ENCODE measurements at places on chromosomes 2 and 18.

GRCh38 chr2:19255481-19255880 lies 102.9 kb downstream of the OSR1 start:
- no peak for DNase-seq

- DNase-seq = no peak
Observed at GRCh38 chr2:197310987-197311420, 424 bp upstream of the ANKRD44 start.

GRCh38 chr18:36130883-36131653 lies 1.4 kb downstream of the ELP2 start:
- no peak for DNase-seq

GRCh38 chr18:26826656-26827235 lies 38.8 kb downstream of the AQP4 start:
- DNase-seq = no peak

DNA sequence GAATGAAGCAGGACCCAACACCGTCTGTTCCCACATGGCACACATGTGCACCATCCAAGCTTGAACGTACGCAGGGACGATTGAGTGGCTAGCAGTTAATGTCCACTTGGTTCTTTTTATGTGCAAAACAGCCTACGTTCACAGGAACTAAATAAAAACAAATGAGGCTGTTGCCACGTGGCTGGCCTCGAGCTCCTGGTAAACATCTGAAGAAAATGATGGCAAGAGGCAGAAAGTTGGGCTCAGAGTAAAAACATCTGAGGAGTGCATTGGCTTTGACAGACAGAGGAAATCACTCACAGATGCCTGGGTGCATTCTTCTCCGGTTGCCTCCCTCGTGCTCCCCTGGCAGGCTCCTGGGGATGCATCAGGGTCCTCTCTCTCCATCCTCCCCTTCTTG lies 177.9 kb downstream of the NRP2 start:
- no peak for DNase-seq

DNA sequence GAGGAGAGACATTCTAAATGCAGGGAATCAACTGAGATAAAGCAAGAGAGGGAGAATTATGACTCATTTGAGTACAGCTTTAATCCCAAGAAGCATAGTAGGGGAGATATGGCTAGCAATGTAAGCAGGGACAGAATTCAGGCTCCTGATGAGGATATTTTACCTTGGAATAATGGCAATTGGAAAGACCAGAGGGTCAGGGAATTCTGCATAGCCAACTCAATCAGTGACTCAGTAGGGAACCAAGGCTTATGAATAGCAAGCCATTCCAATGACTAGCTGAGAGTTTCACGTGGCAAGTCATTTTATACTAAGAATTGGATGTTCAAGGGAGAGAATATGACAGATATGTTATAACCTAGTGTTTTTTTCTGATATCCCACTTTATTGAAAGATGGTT lies 563.8 kb upstream of the NETO1 start:
- DNase-seq = no peak

GRCh38 chr2:11681722-11682589 lies 12.0 kb upstream of the NTSR2 start:
- no peak for DNase-seq

- no peak for DNase-seq
Observed at GRCh38 chr2:47178341-47178740, 23.2 kb upstream of the STPG4 start.

DNA sequence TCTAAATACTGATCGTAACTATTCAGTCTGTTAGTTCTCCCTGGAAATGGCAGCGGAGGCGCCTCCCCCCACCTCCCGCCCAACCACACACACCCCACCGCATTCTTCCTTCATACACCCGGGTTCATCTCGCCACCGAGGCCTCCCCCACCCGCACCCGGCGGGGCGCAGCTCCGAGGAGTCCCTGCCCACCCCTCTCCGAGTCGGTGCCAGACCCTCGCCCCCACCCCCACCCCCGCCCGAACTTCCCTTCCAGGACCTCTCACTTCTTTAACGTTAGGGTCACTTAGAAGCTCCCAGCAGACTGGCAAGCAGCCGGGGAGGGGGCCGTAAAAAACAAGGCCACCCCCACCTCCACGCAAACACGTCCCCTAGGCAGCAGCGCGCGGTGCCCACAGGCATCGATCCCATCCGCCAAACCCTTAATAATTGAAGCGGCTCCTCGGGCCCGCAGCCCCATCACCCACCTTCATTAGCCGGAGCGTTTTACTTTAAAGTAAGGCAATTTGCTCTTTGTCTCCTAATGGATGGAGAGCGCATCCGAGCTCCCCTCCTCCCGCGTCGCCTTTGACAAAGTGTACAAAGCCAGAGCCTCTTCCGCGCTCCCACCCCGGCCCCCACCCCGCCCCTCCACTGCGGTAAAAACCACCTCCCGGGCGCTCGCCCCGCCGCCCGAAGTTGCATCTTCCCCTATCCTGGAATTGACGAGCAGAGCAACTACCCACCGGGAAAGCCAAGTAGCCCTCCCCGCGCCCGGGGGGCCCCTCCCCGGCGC lies 624 bp downstream of the ZNF516 start:
- no peak for DNase-seq

DNA sequence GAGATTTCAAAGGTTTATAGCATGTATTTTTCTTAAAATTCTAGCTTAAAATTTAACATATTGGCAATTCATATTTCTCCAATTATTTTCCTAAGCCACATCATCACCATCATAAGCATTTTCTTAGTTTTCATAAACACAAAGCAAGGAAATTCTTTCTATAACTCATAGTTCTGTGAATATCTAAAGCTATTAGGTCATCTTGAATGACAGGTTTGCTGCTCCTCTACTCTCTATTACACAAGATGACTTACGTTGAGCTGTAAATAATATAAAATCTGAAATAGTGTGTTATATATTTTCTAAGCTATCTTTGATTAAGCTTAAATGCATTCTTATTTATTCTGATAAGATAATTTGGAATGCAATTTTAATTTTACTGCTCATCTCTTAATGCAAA lies 984.6 kb upstream of the CNTNAP5 start:
- no peak for DNase-seq

DNA sequence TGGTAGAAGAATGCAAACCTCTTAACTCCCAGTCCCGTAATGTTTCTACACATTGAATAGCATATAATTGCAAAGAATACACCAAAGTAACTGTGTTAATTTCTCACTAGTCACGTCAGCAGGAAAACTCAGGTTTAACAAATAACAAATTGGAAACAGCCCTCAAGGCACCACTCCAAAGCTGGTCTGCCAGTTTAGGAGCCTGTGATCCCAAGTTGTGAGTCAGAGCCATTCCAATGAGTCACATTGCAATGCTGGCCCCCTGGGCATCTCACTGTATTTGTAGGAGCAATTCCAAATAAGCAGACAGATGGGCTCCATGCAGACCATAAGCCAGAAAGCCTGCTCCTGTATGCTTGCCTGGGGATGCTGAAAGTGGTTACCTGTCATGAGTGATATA lies 143.2 kb upstream of the SETBP1 start:
- no peak for DNase-seq

DNA sequence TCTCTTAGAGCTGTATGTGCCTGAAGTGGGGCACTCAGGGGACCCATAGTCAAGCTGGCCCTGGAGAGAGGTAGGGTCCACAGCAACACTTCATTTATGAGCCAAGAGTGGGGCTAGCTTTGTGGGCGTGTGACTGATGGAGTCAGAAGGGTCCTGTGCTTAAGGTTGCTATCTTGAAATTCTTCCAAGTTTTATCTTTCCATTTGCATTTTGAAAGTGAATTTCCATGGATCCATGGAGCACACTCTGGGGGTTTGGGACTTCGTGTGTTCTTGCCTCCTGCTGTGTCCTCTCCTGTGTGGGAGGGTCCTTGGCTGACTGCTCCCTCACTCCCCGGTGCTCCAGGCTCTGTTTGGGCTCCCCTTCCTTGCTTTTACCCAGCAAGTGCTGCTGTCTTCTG lies 50.8 kb downstream of the FHOD3 start:
- no peak for DNase-seq

DNA sequence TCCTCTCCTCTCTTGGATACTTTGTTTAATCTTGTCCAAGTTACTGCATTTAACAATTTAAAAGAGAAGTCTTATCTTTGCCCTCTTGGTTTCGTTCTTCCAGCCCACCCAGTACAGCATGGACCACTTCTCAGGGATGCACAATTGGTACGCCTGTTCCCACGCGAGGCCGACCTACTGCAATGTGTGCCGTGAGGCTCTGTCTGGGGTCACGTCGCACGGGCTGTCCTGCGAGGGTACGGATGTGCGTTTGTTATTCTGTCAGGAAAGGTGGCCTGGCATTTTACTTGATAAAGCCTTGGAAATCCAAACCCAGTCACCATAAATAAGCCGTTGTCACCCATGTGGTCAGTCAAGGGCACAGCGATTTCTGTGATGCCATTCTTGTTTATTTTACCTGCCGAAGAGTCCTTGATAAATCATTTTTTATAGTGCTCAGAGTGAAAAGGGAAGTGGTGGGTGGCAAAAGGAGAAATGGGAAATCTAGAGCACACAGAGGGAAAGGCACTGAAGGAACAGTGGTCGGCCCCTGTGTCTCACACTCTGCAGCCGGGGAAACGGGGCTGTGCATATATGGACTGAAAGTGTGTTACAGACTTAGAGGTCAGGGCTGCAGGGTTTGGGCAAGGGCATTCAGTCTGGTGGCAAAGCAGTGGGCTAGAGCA lies 80.5 kb downstream of the DGKD start:
- no peak for DNase-seq

DNA sequence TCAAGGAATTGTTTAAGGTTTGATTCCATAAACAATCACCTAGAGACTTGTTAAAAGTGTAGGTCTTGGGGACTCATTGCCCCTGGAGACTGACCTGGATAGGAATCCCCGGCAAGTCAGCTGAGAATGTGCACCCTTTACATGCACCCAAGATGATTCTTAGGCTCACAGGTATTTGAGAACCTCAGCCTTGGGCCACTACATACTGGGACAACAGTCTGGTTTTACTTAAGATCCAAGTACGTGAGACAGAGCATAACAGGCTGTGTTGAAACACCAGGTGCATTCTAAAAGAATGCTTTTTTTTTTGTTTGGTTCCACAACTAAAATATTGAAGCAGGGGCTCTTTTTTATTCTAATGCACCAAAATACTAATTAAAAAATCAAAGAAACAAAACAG lies 215.8 kb downstream of the TMX3 start:
- no peak for DNase-seq

GRCh38 chr2:207484444-207485391 lies 45.0 kb upstream of the CREB1 start:
- DNase-seq = no peak

GRCh38 chr2:47617523-47618271 lies 165.2 kb upstream of the MSH6 start:
- no peak for DNase-seq

- no peak for DNase-seq
Observed at GRCh38 chr18:10139783-10140410, 226.1 kb downstream of the VAPA start.

GRCh38 chr18:11728249-11728648 lies 39.2 kb downstream of the GNAL start:
- DNase-seq = no peak

GRCh38 chr2:189350540-189351209 lies 90.6 kb upstream of the WDR75 start:
- no peak for DNase-seq

DNA sequence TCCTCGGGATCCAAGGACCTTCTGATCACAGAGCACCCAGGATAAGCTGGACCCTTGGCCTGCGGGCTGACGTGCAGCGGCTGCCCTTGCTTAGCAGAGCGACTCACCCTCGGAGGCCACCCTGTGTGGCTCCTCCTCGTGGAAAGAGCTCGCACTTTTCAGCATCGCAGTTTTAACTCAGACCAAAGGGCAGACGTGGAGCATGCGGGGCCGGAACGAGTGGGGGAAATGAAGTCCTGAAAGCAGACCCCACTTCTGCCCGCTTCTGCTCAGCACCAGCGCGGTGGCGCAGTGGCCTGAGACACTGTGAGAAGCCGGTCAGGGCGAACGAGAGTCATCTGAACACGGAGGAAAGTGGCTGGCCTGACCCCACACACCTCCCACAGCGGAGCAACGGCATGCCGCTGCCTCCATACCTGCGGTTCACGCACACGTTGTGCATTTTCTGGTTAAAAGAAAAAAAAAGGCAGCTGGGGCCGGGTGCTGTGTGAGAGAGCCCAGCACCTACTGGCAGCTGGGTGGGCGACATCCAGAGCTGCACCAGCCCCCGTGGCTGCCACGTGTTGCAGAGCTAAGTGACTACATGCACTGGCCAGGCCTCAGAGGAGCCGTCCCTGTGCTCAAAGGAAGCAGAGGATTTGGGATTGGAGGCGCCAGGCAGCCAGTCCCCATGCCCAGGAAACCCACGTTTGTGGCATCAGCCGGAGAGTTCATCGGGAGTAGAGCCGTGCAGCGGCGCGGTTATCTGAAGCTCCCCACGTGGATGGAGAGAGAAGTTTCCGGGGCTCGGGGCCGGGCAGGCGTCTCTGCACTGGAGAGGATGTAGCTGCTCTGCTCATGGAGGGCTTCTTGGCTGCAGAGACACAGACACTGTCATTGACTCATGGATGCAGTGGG lies 89.7 kb downstream of the USP40 start:
- DNase-seq = no peak

DNA sequence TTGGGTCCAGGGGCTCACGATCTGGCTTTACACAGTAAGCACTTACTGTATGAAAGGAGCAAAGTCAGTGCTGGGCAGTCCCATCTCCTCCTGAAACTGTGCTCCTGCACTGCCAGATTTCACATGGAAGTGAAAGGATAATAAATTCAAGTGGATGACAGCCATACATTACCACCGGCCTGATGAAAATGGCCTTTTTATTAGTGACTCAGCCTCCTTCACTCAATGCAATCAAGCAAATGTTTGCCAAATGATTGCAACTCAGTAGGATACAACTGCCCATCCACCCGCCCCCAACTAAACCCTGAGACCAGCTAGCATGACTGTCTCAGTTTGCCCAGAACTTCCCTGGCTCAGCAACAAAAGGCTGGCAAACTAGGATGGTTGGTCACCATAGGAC lies 77.1 kb downstream of the MYO5B start:
- DNase-seq = no peak

DNA sequence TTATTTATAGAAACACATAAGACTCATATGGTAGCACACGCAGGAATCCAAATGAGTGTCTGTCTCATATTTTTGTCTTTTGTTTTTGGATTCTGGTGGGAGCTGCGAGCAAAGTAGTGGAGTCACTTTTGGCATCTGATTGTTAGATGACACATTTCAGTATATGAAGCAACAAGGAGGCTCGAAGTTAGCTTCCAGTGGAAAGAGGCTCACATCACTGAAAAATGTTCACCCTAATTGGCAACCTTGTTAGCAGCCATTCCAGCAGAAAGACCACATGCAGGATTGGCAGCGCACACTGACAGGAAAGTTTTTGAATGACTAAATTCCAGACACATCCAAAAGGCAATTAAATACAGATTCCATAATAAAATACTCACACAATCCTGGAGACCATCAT lies 87.4 kb downstream of the MYT1L start:
- DNase-seq = no peak

DNA sequence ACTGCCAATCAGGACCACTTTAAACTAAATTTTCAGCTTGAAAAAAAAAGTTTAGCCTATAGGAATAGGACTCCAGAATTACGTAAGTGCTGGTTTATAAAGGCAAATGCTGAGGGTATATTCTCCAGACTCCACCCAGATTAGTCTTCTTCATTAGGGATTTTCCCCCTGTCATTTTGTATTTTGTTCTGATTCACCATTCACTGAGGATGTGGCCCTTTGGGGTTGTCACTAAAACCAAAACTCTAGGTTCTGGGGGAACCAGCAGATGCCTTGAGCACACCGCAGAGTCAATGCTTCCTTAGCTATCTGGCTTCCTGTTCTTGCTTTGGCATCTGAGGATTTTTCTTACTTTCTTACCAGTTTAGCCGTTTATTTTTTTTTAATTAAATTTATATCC lies 10.5 kb downstream of the SCYGR4 start:
- no peak for DNase-seq

- DNase-seq = no peak
Observed at GRCh38 chr18:14970027-14970426, 222.1 kb downstream of the ANKRD30B start.

- DNase-seq = no peak
Observed at GRCh38 chr2:641872-642815, 35.1 kb downstream of the TMEM18 start.

All from heart right ventricle (tissue), 16 donors.